ENCODE measurements at places on chromosomes 13 and 19.

DNA sequence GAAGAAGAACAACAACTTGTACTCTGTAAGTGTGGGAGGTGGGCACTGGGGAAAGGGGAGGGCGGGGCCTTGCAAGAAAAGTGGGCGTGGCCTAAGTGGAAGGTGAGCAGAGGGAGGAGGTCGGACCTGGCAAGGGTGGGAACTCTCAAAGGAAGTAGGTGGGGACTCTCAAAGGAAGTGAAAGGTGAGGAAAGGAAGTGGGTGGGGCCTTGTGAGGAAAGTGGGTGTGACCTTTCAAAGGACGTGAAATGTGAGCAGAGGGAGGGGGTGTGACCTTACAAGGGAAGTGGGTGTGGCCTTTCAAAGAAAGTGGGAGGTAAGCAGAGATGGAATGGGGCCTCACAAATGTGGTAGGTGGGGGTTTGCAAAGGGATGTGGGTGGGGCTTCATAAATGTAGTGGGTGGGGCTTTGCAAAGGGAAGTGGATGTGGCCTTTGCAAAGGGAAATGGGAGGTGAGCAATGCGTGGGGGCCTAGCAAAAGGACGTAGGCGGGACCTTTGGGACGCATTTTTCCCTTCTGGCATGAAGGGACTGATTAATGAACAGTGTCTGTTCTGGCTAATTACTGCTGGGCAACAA lies 25.9 kb downstream of the ACSBG2 start:
- peak; percentile 20 for DNase-seq

DNA sequence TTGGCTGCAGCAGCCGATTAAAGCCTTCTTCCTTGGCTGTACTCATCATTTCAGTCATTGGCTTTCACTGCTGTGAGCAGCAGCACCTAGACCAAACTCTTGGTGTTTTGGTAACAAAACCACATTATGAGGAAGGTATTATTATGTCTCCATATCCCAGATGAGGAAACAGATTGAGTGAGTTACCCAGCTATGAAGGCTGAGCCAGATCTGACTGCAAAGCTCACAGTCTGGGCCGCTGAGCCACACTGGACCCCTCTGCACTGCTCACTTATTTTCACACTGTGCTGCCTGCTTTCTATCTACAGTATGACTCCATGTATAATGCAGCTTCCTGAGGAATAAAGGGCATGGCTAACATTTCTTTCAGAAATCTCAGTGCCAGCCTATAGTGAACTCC lies 24.5 kb downstream of the CRYL1 start:
- no peak for DNase-seq

DNA sequence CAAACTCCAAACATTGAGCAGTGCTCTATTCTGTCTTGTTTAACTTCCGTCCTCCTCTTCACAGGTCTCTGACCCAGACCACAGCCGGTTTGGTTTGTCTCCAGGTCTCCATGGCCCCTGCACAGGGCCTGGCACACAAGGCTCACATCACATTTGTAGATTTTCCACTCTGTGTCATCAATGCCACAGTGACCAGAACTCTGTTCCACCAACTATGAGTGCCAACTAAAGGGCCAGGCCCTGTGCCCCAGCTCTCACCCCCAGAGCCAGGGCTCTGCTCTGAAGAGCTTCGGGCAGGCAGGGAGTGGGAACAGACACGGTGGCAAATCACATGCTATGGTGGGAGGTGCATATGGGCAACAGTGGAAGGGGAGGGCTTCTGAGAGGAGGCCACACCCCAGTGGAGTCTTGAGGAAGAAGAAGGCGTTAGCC lies 16.0 kb downstream of the SMG9 start:
- no peak for DNase-seq

GRCh38 chr19:18629166-18630088 lies 7.4 kb upstream of the KLHL26 start:
- DNase-seq = no peak

GRCh38 chr19:44258835-44259413 lies 762 bp upstream of the ZNF233 start:
- no peak for DNase-seq
